ENCODE measurements at places on chromosomes 6 and 20.

- DNase-seq, result no peak
Observed at GRCh38 chr20:54177378-54177777, 3.6 kb upstream of the CYP24A1 start.

DNA sequence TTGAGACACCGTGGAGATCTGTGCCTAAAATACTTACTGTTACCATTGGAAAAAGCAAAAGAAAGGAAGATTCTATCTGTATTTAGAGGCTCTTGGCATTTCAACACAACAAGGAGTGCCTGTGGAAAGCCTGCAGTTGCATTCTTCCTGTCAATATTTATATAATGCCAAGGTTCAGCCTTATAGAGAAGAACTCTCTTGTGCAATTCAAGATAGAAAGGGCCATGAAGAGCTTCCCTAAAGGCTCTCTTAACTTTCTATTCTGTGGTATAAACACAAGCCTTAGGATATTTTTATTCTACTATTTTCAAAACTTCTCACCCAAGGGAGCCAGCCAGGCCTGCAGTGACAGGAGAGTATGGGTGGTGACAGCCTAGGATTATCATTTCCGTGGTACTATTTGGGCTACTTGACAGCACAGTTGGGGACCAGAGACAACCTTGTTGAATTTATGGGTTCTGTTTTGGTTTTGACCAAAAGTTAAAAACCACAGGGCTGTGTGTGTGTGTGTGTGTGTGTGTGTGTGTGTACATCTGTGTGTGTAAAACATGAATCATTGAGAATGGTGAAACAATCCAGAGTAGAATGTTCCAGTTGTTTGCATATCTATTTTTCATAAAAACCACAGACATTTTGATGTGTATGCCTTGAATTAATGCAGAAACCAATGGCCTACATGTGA lies 700.9 kb upstream of the SLC35B3 start:
- DNase-seq, result no peak

DNA sequence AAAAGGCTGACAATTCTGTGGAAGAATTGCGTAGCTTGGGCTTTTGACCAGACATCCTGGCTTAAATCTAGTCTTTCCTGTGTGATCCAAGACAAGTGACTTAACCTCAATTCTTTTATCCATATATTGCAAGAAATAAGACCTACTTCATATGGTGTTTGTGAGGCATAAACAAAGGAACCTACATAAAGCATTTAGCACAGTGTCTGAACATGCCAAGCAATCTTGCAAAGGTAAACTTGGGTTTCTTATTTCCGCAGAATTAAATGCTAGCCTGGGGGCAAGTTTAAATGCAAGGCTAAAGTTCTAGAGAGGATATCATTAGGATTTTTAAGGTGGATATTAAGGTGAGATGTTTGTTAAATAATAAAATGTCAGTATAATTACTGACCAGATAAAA lies 47.9 kb downstream of the HDDC2 start:
- no peak for DNase-seq

DNA sequence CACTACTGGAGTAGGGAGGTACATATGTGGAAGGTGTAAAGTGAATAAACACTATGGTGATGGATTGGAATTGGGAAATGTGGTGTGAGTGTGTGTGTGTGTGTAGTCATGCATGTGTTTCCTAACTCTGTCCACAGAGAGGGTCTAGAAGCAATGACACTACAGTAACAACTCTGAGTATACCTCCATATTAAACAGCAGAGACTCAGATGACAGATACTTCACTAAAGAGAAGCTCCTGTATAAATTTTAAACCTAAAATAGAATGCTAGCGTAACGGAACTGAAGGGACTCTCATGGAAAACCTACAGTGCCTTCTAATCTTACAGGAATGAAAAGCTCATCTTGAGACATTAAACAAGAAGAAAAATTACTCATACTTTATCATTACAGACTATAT lies 150.5 kb downstream of the SLC16A10 start:
- no peak for DNase-seq

GRCh38 chr20:61477451-61477861 lies 225.4 kb downstream of the CDH4 start:
- no peak for DNase-seq

GRCh38 chr6:166446146-166446545 lies 63.4 kb upstream of the MPC1 start:
- no peak for DNase-seq

DNA sequence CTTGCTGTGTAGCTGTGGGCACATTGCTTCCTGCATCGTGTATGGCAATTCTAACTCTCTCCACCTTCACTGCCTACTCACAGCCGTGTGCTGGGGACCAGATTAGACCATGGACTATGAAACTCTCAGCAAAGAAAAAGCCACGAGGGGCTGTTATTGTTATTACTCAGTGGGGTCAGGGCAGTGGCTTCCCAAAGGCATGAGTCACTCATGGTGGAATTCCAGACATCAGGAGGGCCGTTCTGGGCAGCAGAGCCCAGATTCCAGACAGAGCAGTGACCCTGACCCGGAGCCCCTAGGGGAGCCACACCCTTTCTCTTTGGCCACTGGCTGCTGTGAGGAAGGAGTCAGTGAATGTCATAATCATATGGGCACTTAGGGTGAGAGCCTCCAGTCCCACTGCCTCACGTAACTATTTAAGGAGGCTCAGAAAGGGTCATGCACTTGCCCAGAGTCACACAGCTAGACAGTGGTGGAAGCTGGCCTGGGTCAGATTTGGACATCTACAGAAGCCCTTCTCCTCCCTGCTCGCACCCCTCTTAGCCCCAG lies 22.2 kb upstream of the CCN5 start:
- no peak for DNase-seq

DNA sequence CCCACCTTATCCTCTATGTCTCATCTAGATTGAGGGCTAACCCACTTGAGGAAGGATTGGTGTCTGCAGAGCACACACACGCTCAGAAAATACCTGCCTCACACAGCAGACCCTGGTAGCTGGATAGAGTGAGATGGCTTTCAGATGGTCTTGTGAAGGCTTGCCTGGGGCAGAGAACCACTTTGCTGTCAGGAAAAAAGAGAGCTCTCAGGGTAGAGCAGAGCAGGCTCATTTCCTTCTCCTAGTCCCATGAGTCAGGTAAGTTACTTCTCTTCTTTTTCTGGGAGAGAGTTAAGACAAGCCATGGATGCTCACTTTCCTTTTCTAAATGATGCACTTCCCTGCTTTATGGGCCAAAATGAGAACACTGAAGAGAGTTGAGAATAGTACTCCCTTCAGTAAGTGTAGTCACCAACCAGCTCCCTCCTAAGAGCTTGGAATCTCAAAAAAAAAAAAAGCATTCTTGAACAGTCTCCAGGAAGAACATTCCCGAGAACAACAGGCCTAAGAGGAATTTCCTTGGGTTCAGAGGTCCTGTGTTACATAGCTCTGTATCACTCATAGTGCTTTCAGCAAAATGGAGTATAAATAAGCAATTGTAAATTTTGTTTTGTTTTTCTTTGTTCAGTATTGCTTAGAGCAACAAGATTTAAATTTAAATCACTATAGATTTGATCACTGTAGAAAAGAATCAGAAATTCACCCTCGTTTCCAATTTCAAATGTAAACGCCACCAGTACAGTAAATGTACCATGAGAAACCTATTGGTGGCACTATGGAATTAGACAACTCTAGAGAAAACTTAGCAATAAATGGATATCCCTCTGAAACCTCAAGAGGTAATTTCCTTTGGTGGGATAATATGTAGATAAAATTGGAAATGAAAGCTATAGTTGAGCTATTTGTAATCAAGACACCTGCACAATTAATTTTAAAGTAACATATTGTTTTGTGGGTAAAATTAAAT lies 530.3 kb downstream of the RFPL4B start:
- DNase-seq, result no peak

GRCh38 chr6:40347571-40348011 lies 239.6 kb downstream of the LRFN2 start:
- no peak for DNase-seq

- DNase-seq, result peak; percentile 46
Observed at GRCh38 chr6:35552285-35552917, 39.7 kb upstream of the TULP1 start.

DNA sequence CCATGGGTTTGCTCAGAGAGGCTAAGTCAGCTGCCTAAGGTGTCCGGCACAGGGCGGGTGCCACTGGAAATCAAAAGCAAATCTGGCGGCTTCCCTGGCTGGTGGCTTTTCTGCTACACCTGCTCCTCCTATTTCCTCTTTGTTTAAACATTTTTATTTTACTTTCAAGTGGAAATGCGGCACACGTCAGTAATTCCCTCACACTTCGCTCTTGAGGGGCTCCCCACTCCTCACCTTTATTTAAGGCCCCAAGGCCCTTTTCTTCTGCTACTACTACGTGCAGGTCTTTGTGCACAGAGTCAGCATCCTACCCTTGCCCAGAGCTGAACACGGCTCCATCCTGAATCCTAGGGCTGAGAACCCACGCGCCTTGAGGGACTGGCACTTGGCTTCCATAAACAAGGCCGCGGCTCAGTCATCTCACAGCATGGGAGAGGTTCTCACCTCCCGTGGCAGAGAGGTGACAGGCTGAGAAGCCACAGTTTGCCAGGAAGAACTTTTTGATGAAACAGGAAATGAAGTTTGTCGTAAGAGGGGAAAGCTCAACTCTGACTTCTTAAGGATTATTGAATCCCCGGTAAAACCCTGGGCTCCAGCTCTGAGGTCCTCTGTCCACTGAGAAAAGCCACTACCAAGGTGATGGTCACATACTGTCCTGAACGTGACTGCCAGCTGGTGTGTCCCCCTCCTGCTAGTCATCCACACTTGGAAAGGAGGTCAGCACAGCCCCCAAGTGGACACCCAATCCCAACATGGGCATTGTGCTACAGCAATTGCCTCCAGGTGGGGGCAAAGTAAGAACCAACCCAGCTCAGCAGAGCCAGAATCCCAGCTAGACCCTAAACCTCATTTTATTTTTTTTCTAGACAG lies 48.0 kb downstream of the NFATC2 start:
- DNase-seq, result no peak

- DNase-seq, result no peak
Observed at GRCh38 chr6:74939151-74939708, 266.6 kb downstream of the COL12A1 start.

DNA sequence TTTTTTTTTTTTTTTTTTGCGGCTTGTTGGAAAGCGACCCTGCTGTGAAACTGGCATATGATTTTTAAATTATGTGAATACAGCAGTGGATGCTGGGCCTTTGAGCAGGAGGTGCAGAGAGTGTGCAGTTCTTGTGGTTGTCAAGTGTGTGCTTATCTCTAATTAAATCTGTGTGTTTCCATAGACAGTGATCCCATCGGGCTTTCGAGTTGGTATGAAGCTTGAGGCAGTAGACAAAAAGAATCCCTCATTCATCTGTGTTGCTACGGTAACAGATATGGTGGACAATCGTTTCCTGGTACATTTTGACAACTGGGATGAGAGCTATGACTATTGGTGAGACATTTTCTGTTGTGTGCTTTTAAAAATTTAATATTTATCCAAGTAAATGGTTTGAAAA lies 52.4 kb downstream of the L3MBTL3 start:
- no peak for DNase-seq

DNA sequence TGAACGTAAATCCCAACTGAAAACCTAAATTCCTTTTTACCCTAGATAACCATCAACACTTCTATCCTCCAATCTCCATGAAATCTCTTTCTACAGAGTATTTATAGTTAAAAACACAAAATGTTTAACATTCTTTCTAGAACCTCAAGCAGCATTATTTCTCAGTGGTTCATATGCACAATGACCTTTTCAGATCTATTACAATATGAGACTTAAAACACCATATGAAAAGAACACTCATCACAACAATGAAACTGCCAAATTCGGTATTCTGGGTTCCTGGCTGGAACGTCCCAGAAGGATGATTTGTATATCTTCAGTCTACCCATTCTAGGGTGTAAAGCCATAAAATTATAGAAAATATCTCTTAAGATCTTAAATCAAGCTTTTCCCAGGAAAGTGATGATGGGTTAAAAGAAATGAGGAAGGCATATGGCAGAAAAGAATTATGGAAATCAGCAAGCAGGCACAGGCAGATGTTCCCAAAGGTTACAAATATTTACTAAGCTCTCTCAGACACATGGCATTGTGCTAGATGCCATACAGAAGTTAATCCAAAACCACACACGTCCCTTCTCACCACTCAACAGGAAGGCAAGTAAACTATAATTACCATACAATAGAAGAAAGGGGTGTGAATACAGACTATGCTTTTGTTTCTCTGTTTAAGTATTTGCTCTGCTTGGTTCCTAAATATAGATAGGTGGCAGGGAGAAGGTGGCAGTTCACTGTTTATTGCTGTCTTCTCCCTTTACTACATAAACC lies 118.0 kb downstream of the CHD6 start:
- no peak for DNase-seq

DNA sequence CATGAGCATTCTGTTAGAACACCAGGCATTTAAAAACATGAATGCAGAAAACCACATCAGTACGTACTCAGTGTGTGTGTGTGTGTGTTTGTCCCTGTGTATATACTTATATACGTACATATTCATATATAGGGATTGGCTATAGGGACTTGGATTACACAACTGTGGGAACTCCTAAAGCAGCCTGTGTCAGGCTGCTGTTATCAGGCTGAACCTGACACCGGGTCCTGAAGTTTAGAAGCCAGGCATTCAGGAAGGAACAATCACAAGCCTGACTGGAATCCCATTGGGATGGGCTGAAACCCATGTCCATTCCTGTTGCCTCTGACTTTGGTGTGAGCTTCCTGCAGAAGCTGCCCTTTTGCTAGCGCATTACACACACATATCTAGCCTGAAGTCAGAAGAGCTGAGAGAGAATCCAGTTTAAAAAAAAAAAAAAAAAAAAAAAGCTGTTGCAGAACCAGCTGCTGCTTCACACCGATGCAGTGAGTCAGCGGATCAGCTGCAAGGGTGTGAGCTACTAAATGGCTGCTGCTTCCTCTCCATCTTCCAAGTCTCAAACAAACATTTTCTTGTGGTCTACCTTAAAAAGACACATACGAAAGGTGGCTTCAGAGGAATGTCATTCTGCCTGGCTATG lies 348.1 kb downstream of the THBS2 start:
- DNase-seq, result no peak

DNA sequence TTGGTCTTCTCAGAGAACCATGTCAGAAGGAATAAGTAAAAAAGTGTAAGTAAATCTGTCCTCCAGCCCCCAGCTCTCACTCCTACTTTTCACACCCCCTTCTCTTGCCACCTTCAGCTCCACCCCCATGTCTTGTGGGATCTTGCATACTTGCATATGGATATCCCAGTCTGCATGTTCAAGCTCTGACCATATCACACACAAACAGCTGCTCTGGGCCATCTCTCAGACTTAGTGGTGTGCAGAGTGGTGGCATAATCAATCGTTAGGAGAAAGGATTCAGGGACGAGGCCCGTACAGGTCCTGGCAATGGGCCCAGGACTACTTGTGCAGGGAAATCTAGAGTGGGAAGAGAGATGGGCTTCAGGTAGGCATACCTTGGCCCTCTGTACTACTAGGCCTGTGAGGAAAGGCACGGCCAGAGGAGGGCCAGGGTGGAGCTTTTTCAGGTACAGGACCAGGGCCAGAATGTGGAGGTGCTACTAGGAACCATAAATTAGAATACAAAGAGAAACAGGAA lies 112.0 kb upstream of the SGK1 start:
- DNase-seq, result no peak

Data from stimulated activated CD4-positive, alpha-beta T cell treated with anti-CD3 and anti-CD28 coated beads, Interleukin-15, amount 100 ng/mL, for 1 hour (primary cell).